GM13977 (cell line): ENCODE measurements at places on chromosomes 2 and 18.
A peak's percentile ranks its signal among the peaks of the same experiment; 100 is the strongest.

DNA sequence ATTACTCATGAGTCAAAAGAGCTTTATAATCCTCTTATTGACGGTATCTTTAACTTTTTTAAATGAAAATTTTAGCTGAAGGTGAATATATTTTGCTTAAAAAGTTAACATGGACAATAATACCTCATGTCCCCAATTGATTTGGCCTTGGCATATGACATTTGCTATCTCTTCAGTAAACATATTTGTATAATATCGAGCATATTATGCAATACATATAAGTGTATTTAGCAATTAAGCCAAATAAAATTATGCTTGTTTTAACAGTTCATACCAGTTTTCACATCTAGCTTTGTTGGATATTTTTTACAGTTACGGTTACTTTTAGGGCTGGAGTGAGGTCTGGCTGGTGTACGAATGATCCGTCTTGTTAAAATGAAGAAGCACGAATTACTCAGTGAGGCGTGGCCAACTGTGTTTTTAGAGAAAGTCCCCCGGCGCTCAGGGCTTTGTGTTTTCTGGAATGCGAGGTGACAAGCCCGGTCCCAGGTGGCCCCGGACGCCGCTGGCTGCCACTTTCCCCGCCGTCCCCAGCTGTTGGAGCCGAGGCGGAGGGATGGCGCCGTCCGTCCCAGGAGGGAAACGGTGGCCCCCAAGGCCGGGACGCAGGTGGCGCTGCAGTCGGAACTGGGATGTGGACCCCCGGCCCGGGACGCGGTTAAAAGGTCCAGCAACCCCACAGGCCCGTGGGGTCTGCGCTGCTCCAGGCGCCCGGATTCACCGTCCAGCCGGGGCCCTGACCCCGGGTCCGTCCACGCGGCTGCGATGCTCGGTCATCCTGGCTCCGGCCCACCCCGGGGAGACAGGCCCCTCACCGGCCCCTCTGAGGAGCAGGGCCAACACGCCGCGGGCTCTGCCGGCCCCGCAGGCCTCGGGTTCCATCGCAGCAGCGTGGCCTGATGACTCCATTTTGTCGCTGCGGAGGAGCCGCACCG lies 41.3 kb downstream of the TMEM18 start:
- no peak for DNase-seq

GRCh38 chr2:197273485-197273884 lies 37.1 kb downstream of the ANKRD44 start:
- no peak for DNase-seq

- no peak for DNase-seq
These were observed 244.7 kb downstream of the HNMT start for GRCh38 chr2:138209009-138209408.

DNA sequence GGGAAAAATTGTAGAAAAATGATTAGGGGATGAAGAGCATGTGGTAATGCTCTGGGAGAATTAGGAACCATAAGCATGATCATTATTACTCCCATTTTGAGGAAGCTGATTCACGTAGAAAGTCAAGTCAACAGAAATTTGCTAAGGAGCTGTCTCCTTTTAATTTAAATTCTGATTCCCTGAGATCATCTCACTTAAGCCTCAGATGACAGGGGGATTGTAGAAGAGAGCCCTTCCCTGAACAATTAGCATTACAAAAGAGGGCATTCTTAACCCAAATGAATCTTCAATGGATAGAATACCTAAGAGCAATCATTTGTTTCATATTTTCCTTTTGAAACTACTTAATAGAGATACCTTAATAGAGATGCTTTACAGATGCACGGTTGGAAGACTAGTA lies 267.9 kb downstream of the NYAP2 start:
- DNase-seq: no peak

DNA sequence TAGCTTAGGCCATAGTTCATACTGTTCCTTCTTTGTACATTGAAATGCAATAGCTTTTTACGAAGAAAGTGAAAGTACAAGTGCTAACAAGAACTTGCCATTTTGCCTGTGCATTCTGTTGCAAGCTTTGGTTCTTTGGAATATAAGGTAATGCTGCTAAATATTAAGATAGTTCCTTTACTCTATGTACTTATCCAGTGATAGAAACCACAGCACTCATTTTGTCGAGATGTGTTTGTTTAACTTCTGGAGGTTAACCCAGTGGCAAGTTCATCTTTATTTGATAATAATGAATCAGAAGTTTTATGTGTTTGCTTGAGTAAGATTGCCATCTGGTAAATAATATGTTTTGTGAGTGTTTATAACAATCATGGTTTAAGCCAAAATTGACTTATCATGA lies 373.1 kb upstream of the FANCL start:
- DNase-seq: no peak

GRCh38 chr2:7849027-7849426 lies 832.8 kb upstream of the ID2 start:
- DNase-seq: no peak

DNA sequence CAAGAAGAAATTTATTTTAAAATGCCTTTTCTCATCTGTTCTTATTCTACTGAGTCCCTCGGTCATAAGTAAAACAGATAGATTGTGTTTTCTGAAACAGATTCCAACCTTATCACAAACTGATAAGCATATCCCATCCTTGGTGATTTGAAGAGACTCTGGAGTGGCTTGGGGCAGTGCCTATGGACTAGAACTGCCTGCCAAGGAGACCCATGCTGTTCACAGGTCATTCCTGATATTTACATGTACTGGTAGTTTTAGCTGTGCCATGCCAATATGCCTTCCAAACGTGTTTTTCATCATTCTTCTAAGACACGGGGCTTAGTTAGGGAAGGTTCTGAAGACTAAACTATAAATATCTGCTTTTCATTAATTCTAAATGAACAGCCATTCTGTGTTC lies 11.4 kb upstream of the COL6A3 start:
- no peak for DNase-seq

DNA sequence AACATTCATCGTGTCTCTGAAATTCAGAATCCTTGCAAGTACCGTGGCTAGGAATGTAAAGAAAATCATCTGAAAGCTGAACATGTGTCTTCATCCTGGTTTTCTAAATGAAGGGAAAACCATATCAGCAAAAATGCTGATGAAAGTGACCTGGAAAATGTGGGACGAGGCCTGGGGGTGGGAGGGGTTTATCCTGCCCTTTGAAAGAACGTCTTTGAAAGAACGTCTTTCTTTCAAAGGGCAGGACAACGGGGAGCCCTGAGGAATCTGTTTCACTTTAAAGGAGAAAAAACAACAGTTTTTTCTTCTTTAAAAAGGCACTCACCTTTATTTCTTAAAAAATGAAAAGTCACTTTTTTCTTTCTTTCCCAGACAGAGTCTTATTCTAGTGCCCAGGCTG lies 185.2 kb downstream of the ALPK2 start:
- DNase-seq: no peak

- peak; percentile 30 for DNase-seq
These were observed 121.9 kb downstream of the CACNB4 start for GRCh38 chr2:151976945-151977353.

- no peak for DNase-seq
These were observed 39.5 kb downstream of the SFXN5 start for GRCh38 chr2:73031725-73032701.

DNA sequence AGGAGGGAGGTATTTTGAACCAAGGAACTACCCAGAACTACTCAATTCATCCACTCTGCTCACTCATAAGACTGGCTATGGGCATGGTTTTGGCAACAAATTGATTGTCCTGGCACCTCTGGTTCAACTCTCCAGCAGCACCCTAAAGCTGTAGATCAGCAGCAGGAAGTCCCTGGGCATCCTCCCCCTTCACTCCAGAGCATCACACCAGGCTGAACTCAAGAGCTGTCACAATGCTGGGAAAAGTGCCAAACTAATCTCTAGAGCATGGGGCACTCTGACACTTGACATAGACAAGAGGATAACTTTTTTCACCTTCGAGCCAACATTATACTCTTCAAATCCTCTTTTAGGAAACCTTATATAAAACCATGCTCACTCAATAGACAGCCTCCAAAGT lies 154.1 kb upstream of the RBBP8 start:
- DNase-seq: no peak

DNA sequence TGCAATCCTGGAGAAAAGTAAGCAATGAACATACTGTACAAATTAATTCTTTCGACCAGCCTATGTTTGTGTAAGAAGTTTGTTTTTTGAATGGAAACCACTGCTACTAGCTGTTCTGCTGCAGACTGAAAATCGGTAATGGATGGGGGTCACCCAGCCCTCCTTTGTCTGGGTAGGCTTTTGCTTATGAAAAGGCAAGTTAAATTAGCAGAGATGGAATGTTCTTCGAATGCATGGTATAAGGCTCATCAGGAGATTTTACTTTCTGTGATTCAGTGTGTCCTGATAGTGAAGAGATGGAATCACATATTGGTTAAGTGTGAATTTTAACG lies 53.8 kb downstream of the EEF1B2 start:
- DNase-seq: no peak

GRCh38 chr2:40317046-40317445 lies 134.8 kb downstream of the SLC8A1 start:
- no peak for DNase-seq

DNA sequence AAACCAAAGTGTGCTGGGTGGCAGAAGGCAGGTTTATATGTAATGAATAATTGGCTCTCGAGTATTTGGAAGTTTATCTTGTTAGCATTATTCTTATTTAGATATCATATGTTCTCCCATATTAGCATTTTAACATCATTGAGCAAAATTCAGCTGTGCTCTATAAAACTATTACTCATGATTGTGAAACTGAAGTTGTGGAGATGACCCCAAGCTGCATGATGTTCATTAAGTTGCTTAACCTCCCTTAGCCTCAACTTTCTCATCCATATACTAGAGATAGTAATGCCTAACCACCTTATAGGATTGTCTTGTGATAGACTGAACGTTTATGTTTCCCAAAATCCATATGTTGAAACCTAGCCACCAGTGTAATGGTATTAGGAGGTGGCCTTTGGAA lies 346.3 kb downstream of the SATB2 start:
- DNase-seq: no peak

- DNase-seq: no peak
These were observed 113.4 kb downstream of the CAPN13 start for GRCh38 chr2:30693821-30694281.

DNA sequence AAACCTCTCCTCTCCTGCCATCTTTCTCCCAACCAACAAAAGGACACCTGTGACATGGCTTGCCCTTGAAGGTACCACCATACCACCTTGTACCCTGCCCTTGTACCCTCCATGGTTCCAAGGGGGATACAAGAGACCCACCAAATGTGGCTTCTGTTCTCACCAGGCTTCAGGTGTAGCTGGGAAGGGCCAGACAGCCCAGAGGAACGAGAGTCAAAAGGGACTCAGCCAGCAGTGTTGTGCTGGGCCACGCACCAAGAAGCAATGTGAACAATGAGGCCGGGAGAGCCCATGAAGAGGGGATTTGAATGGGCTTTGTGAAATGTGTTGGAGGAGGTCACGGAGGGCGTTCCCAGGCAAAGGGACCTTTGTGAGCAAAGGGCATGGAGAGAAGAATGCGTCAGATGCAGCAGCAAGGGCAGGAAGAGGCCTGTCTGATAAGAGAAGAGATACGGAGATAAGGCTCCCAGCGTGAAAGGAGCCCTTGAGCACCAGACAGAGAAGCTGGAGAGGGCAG lies 48.6 kb downstream of the PLB1 start:
- no peak for DNase-seq

DNA sequence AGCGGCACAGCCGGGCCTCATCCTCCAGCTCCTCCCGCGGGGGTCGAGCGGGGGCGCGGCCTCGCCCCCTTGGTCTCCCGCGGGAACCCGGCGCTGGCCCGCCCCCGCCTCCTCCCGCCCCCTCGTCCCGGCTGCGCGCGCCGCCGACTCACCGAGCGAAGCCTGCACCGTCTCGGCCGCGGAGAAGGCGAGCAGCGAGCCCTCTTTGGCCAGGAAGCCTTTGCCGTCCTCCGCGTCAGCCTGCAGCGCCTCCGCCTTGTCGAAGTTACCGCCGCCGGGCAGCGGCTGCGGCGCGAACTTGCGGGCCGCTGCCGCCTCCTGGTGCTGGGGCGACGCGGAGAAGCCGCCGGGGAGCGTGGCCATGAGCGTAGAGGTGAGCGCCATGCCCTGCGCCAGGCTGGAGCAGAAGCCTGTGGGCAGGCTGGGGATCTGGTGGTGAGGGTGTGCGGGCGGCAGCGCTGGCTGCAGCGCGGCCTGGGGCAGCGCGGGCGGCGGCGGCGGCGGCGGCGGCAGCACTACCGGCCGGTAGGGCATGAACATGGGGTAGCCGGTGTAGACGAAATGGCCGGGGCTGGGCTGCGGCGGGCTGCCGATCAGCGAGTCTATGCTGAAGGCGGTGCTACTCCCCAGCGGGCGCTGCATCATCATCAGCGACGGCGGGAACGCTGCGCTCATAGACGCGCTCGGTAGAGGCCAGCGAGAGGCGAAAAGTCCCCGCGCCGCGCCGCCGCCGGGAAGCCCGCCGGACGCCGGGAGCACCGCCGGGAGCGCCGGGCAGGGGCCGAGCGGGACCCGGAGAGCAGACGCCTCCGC lies 683 bp downstream of the GBX2 start:
- DNase-seq: peak; percentile 43

GRCh38 chr18:73316513-73316912 lies 448.7 kb upstream of the NETO1 start:
- no peak for DNase-seq

- no peak for DNase-seq
These were observed 275.7 kb upstream of the KYNU start for GRCh38 chr2:142601794-142602193.

GRCh38 chr18:51290860-51291259 lies 93.4 kb upstream of the MEX3C start:
- no peak for DNase-seq

GRCh38 chr2:207930747-207931146 lies 94.6 kb downstream of the PLEKHM3 start:
- DNase-seq: no peak

- DNase-seq: no peak
These were observed 21.9 kb upstream of the SLC35F6 start for GRCh38 chr2:26742048-26742770.

- no peak for DNase-seq
These were observed 147.0 kb downstream of the HDAC4 start for GRCh38 chr2:239253701-239254436.

DNA sequence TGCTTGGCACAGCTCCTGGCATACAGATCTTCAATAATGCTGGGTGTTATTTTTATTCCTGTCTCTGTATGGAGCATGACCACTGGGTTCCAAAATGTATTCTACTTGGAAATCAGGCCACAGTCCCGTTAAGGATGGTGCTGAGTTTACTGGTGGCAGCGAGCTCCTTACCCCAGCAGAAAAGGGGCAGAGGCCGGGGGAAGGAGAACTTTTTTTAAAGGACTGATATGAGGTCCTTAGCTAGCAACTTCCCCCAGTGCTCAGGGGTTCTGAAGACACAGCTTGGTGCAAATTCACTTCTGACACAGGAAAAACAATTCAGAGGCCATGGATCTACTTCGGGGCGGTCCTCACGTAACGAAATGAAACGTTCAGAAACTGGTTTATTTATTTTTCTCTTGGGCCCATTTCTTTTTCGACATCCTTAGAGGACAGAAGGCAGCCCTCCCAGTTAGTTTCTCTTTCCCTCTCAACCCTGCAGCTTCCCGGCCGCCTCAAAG lies 872 bp downstream of the RDH14 start:
- DNase-seq: no peak

DNA sequence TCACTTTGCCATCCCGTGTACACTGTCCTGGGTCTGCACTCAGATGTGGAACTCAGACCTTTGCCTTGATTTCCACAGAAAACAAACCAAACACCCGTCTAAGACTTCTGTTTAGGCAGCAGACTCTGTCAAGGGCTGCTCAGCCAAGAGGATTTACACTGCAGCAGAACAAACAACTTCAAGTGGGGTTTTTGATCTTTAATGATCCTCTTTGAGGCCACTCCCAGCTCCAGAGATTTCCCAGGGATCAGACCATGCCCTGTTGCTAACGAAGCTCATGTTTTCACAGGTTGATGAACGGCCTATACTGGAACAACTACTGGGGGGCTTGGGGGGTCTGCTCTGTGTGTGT lies 52.5 kb upstream of the LGALSL start:
- DNase-seq: no peak
